ENCODE measurements at places on chromosomes 7 and 10.

GRCh38 chr10:48550977-48551376 is 53.9 kb downstream of the ARHGAP22 start:
- no peak for DNase-seq

- peak; percentile 8 for DNase-seq
Observed at GRCh38 chr7:121480058-121480457, 84.0 kb upstream of the FAM3C start.

DNA sequence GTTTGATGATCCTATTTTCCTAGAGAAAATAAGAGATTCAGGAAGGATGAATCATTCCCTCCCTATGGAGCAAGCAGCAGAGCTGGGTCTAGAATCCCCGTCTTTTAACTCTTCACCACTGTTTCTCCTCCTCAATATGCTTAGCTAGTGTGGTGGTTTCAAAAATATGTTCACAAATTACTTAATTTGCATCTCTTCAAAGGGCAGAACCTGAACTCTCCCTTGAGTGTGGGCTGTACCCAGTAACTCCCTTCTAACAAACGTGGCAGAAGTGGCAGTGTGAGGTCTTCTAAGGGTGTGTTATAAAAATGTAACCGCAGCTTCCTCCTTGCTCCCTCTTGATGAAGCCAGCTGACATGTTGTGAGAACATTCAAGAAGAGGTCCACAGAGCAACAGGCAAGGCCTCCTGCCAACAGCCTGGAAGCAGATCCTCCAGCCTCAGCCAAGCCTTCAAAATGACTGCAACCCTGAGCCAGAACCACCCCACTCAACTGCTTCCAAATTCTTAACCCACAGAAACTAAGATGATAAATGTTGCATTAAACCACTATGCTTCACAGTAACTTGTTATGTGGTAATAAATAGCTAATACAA is 36.6 kb downstream of the SRPK2 start:
- DNase-seq = peak; percentile 97

- peak; percentile 99 for DNase-seq
Observed at GRCh38 chr10:44647877-44648542, 263.1 kb upstream of the CXCL12 start.

DNA sequence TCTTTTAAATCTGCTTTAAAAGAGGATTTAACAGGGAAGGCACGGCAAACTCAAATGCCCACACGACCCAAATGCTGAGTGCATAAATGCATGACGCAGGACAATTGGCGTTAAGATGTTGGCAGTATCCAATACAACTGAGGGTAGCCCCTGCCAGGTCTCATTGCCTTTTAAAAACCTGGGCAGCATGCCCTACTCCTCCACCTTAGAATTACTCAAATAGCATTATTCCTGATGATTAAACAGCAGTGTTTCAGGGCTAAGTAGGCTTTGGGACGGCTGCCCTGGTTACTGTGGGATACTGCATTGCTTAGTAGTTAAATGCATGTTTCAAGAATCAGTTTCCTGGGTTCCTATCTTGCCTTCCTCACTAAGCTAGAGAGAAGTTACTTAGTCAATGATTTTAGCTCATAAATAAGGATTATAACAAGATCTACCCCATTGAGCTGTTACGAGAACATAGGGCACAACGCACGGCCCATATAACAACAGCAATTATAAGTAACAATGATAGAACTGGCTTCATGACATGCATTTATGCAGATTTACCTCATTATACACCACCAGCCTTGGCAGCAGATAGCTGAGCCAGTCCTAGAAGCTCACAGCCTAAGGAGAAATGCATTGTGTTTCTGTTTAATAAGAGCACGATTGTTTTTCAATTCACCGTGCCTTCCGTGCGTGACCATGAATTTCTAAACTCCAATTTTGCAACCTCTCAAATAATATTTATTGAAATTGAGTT is 7.9 kb downstream of the TUBAL3 start:
- DNase-seq = no peak

DNA sequence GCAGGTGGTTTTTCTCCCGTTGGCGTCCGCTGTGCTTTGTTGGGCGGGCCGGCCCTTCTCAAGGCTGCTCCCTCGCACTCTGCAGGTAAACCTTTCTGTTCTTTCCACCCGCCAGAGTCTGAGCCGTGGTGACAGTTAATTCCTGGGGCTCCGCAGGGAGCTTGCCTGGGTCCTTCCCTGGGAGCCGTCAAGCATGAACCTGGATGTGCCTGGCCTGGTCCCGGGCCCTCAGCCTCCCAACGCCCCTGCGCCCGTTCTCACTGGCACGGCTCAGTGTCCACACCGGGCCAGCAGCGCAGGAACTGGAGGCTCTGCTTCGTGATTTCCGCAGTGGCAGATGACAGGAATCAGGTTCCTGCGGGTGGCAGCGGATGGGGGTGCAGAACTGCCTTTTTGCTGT is 10.9 kb upstream of the NKX6-2 start:
- DNase-seq = no peak

- DNase-seq = no peak
Observed at GRCh38 chr10:95605163-95605562, 44.0 kb upstream of the SORBS1 start.

- no peak for DNase-seq
Observed at GRCh38 chr7:84107259-84107658, 87.3 kb downstream of the SEMA3A start.

GRCh38 chr7:105916603-105917002 is 40.2 kb upstream of the ATXN7L1 start:
- no peak for DNase-seq

- no peak for DNase-seq
Observed at GRCh38 chr10:25072786-25073185, 56.4 kb downstream of the THNSL1 start.

- DNase-seq = no peak
Observed at GRCh38 chr10:43136432-43136831, 1.8 kb upstream of the CSGALNACT2 start.

DNA sequence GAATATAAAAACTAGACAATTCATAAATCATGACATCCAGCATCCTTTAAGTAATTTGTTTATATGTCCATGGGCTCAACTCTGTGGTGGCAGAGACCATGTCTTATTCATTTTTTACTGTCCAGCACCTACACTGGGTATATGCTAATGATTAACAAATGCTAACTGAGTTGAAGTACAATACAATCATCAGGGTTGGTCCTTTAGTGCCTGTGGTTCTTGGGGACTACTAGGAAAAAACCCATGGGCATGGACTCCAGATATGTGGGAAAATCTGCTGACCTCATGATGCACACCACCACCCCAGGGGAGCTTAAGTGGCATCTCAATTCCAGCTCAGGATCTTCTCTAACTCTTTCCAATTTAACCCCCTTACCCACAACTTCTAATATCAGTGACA is 85.3 kb upstream of the YAE1 start:
- no peak for DNase-seq

GRCh38 chr7:69687739-69688433 is 89.6 kb downstream of the AUTS2 start:
- DNase-seq = no peak

DNA sequence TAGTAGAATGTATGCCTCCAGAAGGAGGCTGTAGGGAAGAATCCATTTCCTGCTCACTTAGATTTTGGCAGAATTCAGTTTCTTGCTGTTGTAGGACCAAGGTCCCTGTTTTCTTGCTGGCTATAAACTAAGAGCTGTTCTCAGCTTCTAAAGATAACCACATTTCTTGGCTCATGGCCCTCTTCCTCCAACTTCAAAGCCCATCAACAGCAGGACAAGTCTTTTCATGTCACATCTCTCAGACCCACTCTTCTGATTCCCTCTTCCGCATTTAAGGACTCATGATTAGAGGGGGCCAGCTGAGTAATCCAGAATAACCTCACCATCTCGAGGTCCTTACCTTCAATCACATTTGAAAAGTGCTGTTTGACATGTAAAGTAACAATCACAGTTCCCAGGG is 8.2 kb upstream of the LSM8 start:
- no peak for DNase-seq

DNA sequence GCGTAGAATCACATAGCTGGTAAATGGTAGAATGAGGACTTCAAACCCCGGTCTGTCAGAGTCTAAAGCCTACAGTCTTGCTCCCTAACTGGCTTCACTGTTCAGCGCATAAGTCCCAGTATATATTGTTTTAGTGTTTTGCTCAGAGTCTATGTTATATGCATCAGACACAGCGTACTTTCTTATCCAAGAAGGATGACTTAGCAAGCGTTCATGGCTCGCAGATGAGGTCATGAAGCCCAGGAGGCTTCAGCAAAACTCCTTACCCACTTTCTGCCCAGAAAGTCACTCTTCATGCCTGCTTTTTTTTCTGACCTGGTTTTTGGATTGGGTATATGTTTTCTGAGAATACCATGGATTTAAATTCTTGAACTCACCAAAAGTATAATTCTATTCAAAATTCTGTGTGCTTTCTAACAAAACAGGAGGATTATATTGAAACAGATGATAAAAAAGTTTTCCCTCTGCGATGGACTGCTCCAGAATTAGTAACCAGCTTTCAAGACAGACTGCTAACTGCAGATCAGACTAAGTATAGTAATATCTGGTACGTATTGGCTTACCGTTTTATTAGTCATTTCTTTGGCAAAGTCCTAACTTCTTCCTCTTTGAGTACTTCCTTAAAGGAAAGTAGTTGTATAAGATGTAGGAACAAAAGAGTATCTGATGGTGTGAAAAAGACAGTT is 24.6 kb upstream of the BHLHA15 start:
- DNase-seq = peak; percentile 50

- DNase-seq = no peak
Observed at GRCh38 chr10:35570397-35570796, 34.7 kb upstream of the GJD4 start.

- no peak for DNase-seq
Observed at GRCh38 chr10:71232089-71232998, 20.0 kb downstream of the UNC5B start.

- DNase-seq = peak; percentile 56
Observed at GRCh38 chr7:40199076-40199802, 64.4 kb downstream of the SUGCT start.

DNA sequence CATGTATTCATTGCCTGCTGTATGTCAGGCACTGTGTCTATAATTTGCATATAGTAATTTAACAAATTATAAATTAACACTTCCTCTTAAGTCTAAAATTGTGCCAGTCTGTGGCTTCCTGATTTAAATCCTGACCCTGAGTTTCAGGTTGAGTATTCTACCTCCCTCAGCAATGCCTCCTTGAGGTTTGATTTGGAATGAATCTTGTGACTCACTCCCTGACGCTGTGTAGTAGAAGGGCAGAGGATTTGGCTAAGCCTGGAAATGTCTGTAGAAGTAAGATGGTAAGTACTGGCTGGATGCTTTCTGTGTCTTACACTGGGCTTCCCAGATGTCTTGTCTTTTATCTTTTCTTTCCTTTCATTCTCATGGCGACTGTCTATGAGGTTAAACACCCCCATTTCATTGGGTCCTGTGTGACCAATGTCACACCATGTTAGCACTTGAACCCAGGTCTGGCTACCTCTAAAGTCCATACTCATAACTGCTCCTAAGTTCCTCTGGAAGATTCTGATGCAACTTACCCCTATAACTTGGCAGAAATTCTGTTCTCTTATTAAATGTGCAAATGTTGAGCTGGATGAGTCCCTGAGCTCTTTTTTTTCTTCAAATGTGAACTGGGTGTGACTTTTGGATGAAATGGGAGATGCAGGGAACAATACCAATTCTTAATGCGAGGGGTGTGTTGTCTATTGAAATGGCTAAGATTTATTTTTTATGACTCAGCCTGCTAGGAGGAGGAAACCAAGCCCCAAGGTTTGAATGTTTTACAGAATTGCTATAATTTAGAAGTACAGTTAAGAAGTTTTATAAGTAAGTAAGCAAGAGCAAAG is 48.5 kb downstream of the PLCE1 start:
- DNase-seq = no peak

GRCh38 chr10:31990937-31991336 is 62.3 kb upstream of the ARHGAP12 start:
- DNase-seq = no peak

DNA sequence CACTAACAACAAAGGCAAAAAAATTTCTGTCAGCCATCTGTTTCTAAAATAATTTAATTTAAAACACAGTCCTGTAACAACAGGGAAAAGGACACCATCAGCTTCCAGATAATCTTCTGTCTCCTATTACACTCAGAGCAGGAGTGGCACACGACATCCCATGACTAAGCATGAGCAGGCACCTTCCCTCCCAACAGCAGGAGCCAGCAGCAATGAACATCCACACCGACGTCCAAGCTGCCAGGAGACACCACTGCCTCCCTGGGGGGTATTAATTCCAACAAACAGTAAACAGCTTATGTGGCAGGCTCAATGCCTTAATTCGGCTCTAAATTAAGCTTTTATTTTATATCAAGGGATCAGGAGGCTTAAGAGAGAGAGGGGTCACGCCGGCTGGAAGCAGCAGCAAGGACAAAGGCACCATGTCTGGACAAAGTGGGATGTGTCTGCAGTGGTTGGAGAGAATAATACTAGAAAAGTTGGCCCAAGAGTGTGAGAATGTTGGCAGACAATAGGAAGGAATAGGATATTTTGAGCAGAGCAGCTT is 45.7 kb downstream of the KIAA1549 start:
- no peak for DNase-seq

GRCh38 chr7:152363798-152364197 is 72.0 kb downstream of the KMT2C start:
- no peak for DNase-seq

- no peak for DNase-seq
Observed at GRCh38 chr7:4753598-4754432, 21.6 kb upstream of the AP5Z1 start.

DNA sequence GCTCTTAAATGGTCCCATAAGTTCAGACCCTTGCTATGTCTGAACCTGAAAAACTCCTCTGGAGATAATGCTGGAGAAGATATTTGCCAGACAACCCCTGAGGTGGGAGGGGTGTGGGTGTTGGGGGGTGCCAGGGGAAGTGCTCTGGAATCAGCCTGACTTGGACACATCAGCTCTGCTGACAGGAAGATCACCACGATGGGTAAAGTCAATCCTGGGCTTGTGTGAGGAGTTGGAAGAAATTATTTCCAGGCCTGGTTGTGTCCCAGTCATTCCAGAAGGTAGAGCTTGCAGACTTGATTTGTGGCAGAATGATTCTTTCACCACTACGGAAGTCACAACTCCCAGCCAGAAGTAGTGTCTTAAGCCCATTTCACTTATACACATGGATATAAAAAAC is 60.3 kb upstream of the UNC5B start:
- no peak for DNase-seq

DNA sequence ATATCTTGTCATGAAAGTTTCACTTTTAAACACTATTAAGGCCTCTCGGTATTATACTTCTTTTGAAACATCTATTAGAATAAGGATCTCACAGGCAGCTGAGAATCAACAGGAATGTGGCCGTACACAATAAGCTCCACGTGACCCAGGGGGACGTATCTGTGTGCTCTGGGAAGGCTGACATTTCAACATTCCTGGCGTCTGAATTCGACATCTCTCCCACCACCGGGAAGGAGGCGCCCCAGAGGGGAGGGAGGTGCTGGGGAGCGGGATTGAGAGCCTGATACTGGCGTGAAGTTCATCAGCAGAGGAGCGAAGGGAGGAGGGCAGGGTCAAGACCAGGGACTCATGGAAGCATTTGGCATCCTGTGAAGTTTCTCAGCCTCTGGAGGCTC is 401.3 kb downstream of the DNAJB6 start:
- DNase-seq = no peak
